ENCODE measurements at places on chromosomes 12 and 14.

DNA sequence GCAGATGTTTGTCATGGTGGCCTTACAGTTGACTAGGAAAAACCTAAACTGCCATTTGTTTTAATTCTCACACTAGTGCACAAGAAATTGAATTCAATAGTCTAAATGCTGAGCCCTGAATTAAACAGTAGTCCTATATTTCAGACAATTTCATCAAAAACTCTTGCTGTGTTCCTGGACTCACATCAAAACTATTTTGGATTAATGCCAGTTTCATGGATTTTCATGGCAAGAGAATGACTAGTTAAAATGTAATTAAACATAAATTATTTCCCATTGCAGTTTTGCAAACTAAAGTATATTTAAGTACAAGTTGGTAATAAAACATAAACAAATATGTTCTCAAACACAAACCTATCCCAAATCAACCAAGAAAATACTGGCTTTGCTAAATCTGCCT, 468.0 kb upstream of the PRICKLE1 start:
- no peak for DNase-seq

DNA sequence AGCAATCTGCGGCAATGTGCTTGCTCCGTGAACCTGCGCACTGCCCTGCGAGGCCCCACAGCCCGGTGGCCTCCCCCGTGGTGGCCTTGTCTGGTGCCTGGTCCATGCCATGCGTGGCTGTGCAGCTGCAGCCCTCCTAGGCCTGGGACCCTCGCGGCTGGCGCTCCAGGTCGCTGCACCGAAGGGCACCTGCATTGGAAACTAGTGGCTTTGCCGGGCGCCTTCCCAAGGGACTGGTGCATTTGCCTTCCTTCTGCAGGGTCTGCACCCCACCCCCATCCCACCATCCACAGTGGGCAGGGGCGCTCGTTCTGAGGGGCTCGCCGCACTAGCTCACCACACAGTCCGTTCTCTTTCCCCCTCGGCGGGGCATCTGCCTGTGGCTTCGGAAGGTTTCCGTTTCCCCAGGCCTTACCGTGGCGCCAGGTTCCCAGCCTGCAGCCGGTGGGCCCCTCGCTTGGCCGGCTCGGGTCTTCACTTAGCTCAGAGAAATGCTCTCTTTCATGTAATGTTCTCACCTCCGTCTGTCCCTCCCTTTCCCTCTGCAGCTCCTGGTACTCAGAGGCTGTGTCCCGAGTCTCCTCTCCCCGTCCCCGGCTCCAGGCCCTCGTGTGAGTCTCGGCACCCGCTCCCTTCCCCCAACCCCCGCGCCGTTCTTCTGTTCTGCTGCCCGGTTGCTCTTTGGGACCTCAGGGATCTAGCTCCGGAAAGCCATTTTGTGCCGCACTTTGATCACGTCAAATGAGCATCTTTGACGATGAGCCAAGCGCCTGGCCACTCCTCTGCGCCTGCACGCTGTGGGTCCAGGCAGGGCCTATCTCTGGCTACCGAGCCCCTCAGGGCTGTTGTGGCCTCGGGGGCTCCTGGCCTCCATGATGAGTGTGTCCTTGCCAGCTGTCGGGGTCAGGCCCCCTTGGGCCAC, 31.9 kb downstream of the JAG2 start:
- no peak for DNase-seq

DNA sequence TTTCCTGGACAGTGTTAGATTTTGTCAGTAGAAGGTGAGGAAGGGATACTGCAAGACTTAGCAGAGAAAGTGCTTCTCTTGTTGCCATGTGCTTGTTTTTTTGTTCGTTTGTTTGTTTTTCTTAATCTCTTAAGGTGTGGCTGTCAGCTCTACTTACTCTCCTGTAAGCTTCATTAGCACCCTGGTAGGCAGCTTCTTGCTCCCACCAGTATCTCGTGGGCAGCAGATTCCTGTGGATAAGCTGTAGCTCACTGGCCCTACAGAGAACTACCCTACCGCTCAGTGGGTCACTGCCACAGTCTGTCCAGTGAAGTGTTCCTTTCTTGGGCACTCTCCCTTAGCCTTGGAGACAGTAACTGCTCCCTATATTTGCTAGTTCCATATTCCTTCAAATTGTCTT, 30.1 kb downstream of the VRK1 start:
- DNase-seq: no peak

DNA sequence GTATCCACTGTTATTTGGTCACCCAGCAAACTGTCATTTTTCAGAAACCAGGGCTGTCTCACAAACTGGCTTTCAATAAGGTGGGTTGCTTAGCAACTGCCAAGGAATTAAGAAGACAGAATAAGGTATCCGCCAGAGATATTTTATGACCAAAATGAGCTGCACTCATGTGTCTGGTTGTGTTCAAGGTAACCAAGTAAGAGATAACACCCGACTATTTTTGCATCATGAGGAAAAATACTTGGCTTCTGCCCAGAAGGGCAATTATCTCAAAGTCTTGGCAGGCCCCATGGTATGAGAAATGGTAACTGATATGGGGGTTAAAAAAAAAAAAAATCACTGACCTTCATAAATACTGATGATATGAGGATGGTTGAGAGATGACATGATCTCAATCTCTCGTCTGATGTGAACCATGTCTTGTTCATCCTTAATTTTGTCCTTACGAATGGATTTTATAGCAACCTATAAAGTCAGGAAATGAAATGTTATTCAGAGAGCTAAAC, 32.6 kb downstream of the NUAK1 start:
- DNase-seq: no peak

- DNase-seq: no peak
Observed at GRCh38 chr12:54606556-54606955, 18.1 kb upstream of the PPP1R1A start.

DNA sequence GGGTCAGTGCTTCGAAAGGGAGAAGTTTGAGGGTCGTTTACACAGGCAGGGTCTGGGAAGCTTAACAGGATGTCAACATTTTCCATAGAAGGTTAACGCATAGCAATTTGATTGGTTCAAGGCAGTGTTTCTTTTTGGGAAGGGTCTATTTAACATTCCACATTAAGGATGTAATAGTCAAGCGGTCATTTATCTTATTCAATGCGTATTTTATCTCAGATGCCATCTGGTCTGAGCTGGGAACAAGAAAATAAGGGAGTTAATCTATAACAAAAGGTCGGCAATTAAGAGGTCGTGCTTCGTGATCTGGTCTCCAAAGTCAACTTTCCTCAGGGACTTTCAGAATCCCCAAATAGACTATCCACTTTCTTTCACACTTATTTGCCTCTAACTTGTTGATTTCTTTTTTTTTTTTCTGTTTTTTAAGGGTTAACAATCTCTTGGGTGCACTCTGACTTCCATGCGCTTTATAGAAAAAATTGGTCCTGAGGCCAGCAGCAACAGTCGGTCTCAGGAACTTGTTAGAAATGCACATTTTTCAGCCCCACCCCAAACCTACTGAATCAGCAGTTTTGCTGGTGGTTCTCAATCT, 550 bp upstream of the RESF1 start:
- no peak for DNase-seq

GRCh38 chr12:40233741-40234367, 9.1 kb downstream of the LRRK2 start:
- DNase-seq: no peak

- no peak for DNase-seq
Observed at GRCh38 chr14:94153750-94154342, 20.3 kb upstream of the PPP4R4 start.

- no peak for DNase-seq
Observed at GRCh38 chr12:131941987-131942341, 7.8 kb upstream of the EP400 start.

- DNase-seq: no peak
Observed at GRCh38 chr14:100717386-100717785, 9.3 kb upstream of the DLK1 start.

DNA sequence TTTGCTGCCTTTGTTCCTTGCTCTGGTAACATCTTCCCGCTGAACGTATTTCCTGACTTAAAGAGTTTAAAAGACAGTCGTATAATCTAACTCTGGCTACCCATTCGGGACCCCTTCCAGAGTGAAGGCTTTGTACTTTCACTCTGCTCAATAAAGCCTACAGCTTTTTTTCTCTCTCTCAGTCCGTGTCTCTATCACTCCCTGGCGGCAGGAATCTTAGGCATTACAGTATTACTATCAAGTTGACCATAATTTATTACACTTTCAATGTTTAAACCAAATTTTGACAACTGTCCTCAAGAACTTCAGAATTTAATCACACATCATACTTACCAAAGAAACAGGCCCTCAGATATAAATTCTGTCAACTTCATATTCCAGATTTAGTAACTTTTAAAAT, 967.9 kb downstream of the FSCB start:
- DNase-seq: no peak

GRCh38 chr12:51822956-51823355, 25.6 kb downstream of the FIGNL2 start:
- DNase-seq: no peak

GRCh38 chr12:47054659-47055058, 24.8 kb upstream of the PCED1B start:
- DNase-seq: no peak

DNA sequence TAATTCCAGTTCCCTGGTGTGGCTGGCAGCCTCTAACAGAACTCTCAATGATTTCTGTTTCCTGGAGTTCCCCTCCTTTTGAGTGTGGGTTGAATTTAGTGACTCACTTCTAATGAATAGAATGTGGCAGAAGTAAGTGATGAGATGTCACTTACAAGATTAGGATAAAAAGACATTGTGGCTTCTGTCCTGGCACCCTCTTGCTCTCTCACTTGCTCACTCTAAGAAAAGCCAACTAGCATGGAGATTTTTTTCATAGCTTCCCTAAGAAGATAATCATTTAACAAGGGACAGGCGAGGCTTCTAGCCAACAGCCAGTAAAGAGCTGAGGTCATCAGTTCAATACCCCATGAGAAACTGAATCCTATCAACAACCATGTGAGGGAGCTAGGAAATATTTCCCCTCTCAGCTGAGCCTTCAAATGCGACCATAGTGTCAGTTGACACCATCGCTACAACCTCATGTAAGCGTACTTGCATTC, 156.7 kb downstream of the TMTC3 start:
- no peak for DNase-seq

DNA sequence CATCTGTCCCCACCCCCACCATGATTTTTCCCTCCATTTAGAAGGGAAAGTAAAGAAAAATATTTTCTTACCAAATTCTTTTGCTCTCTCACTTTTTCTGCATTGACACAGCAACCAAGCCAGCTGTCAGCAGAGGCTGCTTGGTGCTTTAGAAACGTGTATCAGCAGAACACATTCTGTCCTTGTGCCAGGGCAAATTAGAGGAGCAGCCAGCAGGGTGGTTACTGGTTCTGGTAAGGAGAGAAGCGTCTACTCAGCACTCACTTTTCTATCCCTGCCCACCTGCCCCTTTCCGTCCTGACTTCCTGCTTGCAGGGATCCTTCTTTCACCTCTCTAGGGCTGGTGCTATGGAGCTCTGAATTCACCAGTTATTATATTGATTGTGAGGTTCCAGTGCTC, 327.5 kb upstream of the PDE3A start:
- DNase-seq: no peak

- DNase-seq: no peak
Observed at GRCh38 chr12:51127050-51127729, 43.8 kb upstream of the CSRNP2 start.

DNA sequence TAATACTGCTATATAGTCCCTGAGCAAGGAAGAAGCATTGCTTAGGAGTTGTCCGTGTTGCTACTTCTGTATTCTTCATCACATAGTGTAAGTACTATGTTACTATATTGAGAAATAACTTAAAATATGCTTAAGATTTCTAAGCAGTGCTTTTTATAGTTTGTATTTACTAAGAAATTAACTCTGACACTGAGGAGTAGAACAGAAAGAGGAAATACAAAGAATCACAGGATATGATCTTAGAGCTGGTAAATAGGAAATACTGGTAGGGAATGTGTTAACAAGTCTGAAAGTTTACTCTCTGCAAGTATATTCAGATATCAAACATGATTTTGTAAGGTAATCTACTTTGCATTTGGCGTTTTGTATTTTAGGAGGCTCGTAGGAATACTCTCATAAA, 15.5 kb downstream of the XPOT start:
- DNase-seq: no peak

GRCh38 chr12:64219145-64219544, 3.0 kb downstream of the KICS2 start:
- DNase-seq: no peak
